ENCODE measurements at places on chromosomes 1 and 21.

DNA sequence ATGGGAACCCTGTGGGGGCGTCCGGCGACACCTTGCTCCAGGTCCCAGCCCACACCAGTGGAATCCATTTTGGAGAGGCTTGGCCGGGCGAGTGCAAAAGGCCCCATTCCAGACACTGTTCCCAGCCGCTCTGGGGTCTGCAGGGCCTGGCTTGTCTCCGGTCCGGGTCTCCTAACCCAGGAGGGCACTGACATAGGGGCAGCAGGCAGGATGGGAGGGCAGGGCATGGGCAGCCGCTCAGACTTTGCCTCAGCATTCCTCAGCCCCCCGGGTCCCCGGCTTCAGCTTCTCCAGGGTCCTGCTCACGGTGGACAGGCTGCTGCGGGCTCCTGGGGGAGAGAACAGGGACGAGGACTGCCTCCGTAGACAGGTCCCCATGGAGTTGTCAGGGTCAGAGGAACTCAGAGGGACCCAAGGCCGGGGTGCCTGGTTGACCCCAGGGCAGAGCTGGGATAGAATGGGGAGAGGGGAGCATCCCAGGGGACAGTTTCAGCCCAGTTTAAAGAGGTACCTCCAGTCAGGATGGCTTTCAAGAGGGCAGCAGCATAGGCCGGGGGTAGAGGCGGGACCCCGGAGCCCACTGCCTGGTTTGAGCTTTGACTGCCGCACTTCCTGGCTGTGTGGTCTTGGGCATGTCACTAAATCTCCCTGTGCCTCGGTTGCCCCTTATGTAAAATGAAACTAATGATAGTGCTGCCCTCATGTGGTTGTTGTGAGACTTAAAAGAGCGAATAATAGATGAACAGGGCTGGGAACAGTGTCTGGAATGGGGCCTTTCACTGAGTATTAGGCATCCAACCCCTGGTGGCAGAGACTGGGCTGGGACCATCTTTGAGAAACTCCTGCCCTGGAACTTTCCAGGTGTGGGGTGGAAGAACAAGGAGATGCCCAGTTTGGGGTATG, 3.7 kb downstream of the KNCN start:
- no peak for DNase-seq

DNA sequence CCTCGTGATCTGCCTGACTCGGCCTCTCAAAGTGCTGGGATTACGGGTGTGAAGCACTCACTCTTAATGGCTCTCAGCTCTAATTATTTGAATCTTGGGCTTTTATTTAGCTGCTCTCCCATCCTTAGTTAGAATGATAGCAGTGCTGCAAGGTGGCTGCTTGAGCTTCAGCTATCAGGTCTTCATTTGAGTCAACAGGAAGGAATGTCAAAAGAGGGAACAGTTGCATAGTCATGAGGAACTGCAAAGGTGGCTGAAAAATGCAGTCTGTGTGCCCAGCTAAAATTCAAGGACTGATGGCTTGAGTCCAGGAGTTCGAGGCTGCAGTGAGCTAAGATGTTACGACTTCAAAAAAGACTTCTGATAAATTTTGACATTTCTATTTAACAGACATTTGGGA, 55.6 kb downstream of the UCK2 start:
- DNase-seq: no peak

GRCh38 chr1:64624808-64625207, 120.1 kb upstream of the RAVER2 start:
- DNase-seq: no peak

DNA sequence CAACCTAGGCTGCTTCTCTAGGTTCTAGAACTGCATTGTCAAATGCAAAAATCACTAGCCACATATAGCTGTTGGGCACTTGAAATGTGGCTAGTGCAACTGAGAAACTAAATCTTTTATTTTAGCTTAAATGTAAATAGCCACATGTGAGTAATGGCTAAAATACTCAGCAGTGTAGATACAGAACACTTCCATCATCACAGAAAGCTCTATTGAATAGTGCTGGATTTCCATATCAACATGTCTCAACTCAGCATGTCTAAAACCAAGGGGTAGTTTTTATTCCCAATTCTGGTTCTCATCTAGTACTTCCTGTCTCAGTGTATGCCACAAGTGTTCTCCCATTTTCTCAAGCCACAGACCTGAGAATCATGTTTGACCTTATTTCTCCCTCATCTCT, 7.5 kb upstream of the TP53BP2 start:
- no peak for DNase-seq

DNA sequence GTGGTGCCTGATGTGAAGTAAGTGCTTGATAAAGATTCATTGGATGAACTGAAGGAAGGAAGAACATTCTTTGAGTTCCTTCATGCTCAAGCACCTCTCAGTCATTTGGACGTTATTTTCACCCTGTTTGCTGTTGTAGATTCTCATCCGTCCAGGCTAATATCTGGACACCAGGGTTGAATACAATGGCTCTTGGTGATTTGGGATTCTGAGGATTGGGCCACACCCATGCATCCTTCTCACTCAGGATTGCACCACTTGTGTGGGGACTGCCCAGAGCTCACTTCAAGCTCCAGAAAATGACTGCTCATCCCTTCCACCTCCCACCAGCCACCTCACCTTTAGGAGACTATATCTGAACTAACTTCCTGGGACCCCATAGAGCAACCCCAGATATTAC, 117.1 kb upstream of the IPO9 start:
- DNase-seq: no peak

Data from AG04449 (cell line).